ENCODE measurements at places on chromosomes 13 and 19.

DNA sequence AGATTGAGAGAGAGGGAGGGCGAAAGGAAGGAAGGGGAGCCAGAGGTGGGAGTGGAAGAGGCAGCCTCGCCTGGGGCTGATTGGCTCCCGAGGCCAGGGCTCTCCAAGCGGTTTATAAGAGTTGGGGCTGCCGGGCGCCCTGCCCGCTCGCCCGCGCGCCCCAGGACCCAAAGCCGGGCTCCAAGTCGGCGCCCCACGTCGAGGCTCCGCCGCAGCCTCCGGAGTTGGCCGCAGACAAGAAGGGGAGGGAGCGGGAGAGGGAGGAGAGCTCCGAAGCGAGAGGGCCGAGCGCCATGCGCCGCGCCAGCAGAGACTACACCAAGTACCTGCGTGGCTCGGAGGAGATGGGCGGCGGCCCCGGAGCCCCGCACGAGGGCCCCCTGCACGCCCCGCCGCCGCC is at the start of gene TNFSF11:
Gene TNFSF11 (plus strand): TSS at position 142 of the 400 bp plus-strand sequence. CDS start 152 bp downstream, at position 294.
- no peak for DNase-seq

DNA sequence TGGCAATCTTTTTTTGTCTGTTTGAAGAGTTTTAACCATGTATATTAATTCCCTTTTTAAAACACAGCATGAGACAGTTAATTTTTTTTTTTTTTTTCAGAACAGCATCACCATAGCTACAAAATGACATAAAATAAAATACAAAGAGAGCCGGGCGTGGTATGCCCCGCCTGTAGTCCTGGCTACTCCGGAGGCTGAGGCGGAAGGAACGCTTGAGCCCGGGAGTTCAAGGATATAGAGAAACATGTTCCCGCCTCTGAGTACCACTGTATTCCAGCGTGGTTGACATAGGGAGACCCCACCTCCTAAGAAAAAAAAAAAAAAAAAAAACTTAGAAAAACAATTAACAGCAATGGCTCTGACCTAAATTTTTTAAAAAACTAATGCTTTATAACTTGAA is 10.0 kb upstream of the INSR start:
- no peak for DNase-seq

DNA sequence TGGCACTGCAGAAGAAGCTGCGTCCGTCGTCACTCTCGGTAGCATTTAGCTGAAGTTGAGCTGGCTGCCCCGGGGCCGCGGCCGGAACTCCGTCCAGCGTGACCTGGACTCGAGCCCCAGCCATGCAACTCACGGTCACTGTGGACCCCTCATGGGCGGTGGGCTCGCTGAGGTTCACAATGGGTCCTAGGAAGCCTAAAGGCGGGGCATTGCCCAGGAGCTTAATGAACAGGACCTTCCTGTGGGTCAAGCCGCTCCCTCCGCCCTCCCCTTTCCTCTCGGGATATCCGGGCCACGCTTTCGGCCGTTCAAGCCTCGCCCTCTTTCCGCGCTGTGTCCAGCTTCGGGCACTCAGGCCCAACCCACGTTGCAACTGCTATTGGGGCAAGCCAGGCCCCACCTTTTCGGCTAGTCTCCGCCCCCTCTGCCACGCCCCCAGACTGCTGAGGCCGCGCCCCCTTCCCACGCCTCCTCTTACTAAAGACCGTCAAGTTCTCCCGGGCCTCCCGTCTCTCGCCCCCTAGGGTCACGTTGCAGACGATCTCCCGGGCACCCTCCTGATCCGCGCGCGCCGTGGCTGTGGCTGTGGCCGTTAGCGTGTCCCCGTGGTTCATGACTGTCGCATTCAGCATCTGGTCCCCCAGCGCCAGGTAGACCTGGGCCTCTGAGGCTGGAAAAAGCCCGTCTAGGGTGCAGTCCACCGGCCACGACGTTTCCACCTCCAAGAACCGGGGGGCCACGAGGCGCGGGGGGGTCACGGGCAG is 1.4 kb upstream of the RAVER1 start:
- peak; percentile 41 for DNase-seq

DNA sequence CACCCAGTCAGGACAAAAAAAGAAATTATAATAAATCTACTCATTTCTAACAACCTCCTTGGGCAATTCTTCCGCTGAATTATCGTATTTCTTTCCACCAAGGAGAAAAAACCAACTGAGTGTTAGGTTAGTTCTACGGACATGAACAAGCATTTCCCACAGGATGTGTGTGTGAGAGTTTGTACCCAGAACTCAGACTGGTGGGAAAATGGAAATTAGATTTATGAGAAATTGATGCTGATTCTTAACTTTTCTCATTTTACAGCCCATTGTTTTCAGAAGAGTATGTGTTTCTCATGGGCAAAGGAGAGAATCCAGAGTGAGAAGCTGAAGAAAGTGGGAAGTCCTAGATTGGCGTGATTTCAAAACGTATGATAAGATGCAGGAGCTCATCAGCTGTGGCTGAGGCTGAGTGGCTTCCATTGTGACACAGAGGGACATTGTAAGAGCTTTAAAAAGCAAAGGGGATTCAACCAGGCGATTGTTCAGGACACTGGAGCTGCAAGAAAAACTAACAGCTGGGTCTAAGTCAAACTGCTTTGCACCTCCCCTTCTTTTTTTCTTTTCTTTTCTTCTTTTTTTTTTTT is 184.7 kb upstream of the ARGLU1 start:
- no peak for DNase-seq

DNA sequence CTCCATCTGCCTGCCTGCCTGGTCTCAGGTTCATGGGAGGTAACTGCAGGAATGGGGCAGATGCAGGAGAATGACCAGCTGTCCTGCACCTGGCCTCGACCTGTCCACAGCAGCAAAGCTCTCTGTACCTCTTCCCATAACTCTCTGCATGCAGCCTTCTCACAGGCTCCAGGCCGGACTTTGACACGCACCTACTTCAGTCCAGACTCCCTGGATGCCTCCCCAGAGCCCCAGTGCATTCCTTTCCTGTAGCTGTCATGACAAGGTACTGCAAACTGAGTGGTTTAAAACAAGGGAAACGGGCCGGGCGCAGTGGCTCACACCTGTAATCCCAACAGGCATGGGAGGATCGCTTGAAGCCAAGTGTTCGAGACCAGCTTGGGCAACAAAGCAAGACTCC is 3.3 kb downstream of the NANOS2 start:
- no peak for DNase-seq

DNA sequence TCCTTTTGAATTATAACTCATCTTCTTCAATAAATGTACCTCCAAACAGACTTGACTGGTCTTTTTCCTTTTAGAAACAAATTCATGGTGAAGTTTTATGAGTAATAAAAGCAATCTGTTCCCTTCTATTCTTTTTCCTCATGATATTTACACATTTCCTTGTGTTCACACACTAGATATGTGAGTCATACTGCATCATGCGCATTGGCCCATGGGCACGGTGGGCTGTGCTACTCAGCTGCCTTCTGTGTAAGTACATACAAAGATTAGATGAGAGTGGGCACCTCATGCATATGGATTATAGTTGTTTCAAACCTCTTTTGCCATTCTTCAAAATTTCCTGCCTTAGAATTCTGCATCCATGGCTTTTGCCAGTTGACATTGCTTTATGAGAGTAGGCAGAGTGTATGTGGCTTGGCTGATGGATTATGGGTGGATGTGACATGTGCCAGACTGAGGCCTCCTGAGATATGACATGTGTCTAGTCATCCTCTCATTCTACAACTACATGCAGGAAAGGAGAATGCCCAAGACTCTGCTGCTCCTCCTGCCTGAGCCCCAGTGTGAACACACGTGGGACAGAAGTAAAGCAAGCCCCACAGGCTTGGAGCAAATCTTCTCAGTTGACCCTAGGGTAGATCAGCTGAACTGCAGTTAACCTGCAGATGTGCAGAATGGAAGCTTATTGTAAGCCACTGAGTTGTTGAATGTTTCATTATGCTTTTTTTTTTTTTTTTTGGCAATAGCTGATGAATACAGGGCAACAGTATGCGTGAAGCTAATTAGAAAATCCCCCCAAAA is 109.9 kb downstream of the RBM26 start:
- DNase-seq = no peak

- no peak for DNase-seq
These were observed 85.8 kb upstream of the SPATA13 start for GRCh38 chr13:24074678-24075077.

DNA sequence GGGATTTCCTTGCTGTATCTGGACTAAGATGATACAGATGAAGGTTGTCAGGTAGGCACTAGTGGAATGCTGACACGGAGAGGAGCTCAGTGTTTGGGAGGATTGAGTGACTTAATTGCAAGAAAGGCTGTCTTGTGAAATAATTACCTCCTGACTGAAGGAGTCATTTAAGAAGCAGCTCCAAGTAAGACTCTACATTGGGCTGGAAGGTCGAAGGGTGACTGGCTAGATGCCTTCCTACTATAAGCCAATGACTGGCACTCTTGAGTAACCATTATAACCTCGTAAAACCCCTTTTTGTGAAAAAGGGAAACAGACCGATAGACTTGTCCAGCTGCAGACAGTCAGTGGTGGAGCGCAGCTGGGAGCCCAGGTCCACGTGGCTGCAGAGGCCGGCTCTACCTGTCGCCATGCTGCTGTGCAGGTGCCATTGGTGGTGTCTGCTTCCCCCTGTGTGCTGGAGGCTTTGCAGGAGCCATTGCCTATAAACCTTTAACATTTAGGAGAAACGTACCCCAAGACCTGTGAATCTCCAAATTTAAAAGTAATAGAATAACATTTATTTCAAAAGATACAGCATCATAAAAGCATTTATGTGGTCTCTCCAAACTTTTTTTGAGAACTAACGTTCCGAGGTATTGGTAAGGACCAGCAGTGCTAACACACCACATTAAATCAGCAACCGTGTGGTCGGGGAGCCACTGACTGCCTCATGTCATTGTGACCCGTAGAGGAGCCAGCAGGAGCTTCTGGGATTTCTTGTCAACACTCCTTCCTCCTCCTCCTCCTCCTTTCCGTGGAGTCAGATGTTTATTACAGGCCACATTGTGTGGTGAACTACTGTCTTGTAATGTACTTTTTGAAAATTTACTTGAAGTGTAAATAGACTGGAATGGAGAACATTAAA is 80.4 kb upstream of the TEX29 start:
- no peak for DNase-seq

DNA sequence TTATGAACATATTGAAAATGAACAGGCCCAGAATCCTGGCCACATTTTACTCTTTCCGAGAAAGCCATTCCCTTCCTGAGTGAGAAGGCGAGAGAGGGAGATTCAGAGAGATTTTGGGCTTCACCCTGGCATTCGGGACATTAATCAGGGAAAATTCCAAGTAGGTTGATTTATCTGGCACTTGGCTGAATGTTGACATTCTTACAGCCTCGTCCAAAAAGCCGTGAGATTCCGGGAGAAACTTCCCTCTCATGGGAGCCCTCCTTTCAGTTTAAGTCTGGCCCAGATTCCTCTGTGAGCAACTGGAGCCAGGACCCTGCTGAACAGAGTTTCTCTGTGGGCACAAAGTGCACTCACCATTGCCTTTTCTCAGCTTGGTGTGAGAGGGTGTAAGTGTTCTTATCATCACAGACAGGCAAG is 129.2 kb upstream of the PEG3 start:
- DNase-seq = no peak

DNA sequence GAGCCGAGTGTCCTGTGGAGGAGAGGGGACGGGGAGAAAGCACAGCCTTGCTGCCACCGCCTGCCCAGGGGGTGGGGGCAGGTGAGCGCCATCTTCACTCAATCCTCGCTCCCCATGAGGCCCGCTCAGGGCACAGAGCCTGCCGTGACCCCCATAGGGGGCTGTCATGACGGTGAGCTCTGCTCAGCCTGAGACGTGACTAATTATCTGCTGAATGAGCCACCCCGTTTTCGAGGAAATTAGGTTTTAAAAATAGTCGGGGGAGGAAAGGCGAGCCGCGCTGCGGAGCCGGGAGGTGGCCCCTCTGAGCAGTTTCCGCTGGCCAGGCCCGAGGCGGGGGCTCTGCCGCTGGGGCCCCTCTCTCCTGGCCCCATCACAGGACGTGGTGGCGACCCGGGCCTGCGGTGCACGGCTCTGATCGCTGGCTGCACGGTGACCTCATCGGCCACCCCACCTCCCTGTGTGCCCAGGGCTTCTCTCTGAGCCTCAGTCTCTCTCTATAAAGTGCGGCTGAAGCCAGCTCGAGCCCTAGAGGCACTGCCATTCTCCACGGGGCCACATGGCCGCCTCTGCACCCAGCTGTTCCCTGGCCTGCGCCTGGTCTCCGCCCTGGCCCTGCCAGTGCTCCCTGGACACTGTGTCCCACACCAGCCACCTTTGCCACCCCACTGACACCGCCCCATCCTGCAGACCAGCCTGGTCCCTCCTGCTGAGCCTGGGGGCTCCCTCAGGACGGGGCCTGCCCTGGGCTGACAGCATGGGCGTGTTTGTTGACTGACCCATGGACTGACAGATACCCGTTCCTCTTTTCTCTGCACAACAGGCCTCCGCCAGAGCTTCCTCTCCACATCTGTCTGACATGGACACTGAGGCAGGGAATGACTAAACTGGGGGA is 28.3 kb downstream of the PIP5K1C start:
- DNase-seq = no peak

DNA sequence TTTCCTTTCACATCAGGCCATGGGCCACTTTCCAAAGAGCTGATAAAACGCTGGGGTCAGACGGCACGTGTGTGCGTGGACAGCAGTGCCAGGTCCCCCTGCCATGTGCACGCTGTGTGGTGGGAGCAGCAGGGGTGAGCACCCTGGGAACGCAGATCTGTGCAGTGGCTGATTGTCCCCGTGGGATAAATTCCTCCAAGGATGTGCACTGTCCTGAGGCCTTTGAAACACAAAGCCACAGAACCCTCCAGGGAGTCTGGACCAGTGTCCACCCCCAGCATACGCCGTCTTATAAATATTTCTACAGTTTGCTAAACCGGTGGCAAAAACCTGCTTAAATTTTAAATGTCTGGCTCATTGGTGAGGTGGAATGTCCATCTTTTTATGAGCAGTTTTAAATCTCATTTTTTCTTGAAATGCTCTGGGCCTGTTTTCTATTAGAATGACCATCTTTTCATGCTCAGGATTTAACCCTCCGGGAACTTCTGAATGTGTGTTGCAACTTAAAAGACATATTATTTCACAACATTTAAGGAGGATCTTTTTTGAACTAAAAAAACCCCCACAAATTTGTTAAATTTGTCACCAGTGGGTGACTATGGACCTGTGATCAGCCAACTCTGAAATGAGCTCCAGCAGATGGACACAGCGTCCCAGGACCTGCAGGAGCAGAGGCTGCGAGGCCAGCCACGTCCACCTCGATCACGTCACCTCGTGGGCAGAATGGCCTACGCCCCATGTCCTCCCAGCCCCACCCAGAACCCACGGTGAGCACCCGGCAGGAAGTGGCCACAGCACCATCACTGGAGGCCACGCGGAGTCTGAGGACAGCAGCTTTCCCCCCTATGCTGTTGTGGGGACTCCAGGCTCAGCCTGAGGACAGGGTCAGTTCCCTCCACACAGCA is 68.6 kb downstream of the RASA3 start:
- DNase-seq = no peak

- DNase-seq = no peak
These were observed 13.6 kb upstream of the FCHO1 start for GRCh38 chr19:17737690-17738153.

- DNase-seq = no peak
These were observed 667 bp downstream of the ZNF878 start for GRCh38 chr19:12052091-12052496.
